NCI-H1930 (cell line): ENCODE measurements at places on chromosomes 1 and 21.

GRCh38 chr1:196779093-196779492, 4.5 kb downstream of the CFHR3 start:
- no peak for DNase-seq

- DNase-seq = no peak
These were observed 258.9 kb downstream of the PTBP2 start for GRCh38 chr1:96980448-96980847.

DNA sequence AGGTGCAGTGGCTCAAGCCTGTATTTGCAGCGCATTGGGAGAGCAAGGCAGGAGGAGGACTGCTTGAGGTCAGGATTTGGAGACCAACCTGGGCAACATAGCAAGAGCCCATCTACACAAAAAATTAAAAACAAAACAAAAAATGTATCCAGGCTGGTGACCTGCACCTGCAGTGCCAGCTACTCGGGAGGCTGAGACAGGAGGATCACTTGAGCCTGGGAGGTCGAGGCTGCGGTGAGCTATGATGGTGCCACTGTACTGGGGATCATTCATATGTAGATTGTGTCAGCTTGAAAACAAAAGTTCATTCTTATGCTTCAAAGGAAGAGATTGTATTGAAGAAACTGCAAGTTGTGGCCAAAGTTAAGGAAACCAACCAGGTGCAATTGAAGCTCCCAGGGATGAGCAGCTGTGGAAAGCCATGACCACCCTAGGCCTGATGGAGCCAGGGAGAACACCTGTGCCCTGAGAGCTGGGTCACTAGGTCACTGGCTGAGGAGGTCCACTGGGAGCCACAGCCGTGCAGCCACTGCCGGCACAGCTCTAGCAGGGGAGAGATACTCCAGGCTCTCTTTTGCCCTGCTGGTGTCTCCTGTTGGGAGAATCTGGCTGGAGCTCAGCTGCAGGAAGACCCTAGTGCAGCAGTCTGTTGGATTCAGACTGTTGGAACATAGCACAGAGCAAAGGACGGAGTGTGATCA, 13.3 kb upstream of the BRWD1 start:
- DNase-seq = no peak

- no peak for DNase-seq
These were observed 103.9 kb downstream of the BCAR3 start for GRCh38 chr1:93577536-93578432.

GRCh38 chr1:44511769-44512168, 106.7 kb downstream of the RNF220 start:
- DNase-seq = no peak

GRCh38 chr1:204880906-204881305, 10.2 kb downstream of the NFASC start:
- no peak for DNase-seq

DNA sequence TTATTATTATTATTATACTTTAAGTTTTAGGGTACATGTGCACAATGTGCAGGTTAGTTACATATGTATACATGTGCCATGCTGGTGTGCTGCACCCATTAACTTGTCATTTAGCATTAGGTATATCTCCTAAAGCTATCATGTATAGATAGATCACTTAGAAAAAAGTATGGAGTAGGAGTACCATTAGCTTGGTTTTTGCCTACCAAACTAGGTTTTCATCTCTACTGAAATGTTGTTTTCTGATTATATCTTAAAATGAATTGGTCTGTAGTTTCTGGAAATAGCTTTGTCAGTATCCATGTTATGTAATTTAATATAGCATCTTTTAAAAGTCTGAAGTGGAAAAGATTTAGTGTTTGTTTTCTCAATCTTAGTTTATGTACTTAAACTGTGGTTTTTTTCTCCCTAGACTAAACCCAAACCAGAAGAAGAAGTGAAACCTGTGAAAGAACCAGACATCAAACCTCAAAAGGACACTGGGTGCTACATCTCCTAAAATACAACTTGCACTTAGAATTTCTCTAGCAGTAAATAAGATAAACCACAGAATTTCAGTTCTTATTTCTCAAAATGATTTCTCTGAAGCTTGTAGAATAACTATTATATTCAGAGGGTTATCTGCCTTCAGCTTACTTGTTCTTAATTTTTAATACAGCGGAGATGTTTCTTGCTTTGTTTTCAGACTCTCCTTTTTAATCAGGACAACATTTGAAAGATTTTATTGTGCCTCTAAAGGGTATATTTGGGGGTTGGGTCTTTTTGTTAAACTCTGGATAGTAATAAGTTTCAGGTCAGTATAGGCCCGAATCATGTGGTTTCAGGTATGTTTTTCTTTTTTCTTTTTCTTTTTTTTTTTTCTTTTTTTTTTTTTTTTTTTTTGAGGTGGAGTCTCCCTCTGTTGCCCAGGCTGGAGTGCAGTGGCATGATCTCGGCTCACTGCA, 4.5 kb upstream of the FAM177B start:
- no peak for DNase-seq
